ENCODE measurements at places on chromosomes 7 and 10.

GRCh38 chr7:17031906-17032551, 150.2 kb upstream of the AGR3 start:
- DNase-seq, result no peak

GRCh38 chr10:78947226-78947625, 121.5 kb upstream of the ZMIZ1 start:
- DNase-seq, result no peak

GRCh38 chr7:255721-256361, 34.1 kb upstream of the FOXL3 start:
- DNase-seq, result no peak

DNA sequence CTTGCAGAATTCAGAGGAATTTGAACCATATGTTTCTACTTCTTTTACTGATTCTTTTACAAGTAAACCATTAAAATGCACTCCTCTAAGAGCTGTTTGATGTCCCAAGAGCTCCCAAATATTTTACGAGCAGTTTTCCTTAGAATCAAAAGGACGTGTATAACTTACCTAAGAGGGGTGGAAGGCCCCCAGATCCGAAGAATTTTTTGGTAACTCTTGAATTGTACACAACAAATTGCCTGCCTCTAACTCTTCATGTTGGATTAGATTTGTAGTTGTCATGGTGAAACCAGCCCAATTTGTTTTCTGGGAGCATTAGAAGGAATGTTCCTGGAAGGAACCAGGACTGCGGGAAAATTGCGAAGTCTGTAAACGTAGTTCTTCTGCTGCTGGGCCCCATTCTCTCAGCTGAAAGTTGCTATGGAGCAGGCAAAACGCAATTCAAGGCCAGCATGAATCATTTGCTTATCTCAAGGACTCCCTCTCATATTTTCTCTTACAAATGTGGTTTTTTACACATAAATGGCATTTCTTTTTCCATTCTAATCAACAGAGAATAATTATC, 124.8 kb upstream of the TMEM72 start:
- peak; percentile 19 for DNase-seq

DNA sequence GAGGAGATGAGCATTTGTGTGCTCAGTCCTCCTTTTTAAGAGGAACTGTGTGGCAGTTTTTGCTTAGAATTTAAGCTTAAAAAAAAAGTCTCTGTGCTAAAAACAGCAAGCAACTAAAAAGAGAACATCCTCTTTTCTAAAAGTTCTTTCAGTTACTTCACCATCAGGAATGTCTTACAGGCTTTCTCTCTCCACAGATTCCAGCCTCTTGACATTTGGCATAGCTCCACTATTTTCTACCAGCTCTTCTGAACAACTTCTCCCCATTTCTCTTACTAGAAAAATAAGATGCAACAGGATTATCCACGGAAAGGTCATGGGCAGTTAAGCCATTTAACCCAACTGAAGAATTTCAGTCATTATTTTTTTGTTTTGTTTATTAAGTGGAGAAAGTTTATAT, 13.2 kb downstream of the PCLO start:
- no peak for DNase-seq

DNA sequence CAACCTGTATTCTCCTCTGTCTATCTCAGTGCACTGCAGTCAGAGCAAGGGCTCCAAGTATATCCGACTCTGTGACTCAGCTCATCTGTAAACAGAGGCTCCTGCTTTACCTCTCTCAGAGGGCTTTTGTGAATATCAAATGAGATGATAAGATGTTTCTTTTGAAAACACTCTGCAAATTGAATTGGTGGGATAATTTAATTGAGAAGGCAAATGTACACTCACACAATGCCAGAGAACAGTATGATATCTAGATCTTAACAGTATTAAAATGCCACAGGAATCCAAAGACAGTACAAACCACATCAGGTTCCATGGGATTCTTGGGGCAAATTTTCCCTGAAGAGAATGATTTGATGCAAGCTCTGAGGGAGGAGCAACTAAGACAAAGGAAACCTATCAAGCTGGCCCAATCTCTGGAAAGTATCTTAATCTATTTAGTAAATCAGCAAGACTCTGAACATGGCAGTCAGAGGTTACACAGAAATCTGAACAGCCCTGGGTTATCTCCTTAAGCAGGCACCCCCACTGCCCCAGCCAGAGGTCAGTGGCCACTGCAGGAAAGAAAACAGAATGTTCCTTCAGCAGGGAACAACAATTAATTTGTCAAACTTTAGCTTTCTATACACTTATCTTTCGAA, 45.9 kb downstream of the DOCK4 start:
- no peak for DNase-seq

GRCh38 chr7:27866256-27866655, 126.3 kb downstream of the TAX1BP1 start:
- DNase-seq, result no peak

GRCh38 chr10:110163841-110164240, 43.6 kb upstream of the MXI1 start:
- no peak for DNase-seq

GRCh38 chr10:47091421-47091820, 180.2 kb downstream of the PTPN20 start:
- DNase-seq, result no peak

DNA sequence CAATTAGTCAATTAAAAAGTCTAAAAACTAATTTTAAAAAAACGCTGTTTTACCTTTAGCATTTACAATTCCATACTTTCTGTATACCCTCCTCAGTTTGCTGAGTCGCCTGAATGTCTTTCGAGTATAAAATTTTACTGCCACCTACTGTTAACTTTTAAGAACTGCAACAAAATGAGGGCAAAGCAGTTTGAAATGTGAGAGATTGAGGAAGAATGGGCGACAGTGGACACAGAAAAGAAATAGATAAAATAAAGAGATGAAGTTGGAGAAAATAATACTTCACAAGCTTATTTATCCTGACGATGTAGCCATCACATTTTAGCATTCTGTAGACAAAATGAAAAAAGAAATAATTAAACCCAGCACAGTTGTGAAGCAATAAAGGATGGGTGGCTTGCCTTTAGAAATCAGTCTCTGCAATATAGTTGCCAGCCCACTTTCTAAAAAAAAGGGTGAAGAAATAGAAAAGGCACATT, 110.8 kb upstream of the PTN start:
- DNase-seq, result peak; percentile 16

DNA sequence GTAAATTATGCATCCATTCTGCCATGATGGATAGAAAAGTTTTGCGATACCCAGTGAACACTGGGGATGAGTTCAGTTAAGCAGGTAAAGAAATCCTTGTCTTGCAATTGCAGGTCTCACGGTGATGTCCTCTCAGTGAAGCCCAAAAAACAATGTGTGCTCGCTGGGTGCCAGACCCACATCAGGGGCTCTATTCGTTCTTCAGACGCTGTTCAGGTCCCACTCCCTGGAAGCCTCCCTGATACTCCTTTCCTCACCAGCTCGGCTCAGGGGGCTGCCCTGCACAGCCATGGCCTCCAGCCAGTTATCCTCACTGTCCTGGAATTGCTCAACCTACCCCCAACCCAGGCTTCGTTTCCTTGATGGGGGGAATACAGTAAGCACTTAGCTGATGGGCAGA, 323.5 kb downstream of the ADARB2 start:
- no peak for DNase-seq

- no peak for DNase-seq
Observed at GRCh38 chr10:119441921-119442757, 100.4 kb downstream of the RGS10 start.

GRCh38 chr7:8440670-8441069, 7.3 kb downstream of the NXPH1 start:
- DNase-seq, result no peak

DNA sequence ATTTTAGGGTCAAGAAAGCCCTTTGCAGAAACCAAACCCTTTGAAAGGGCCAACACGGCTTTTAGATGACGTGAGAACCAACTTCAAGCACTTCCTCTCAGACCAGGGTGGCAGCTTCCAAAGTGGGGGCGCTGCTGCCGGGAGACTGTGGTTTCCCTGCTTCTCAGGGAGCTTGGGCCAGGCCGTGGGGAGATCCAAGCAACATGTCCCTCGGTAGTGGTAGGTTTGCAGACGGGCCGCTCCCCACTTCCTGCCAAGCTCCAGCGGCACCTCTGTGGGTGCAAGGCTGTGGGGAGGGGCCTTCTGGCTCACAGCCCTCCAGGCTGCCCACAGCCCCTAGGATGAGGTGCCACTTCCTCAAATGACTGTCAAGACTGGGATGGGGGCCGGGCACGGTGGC, 132.4 kb downstream of the FAM53B start:
- DNase-seq, result no peak

GRCh38 chr10:115849197-115849596, 423.8 kb downstream of the GFRA1 start:
- DNase-seq, result no peak

DNA sequence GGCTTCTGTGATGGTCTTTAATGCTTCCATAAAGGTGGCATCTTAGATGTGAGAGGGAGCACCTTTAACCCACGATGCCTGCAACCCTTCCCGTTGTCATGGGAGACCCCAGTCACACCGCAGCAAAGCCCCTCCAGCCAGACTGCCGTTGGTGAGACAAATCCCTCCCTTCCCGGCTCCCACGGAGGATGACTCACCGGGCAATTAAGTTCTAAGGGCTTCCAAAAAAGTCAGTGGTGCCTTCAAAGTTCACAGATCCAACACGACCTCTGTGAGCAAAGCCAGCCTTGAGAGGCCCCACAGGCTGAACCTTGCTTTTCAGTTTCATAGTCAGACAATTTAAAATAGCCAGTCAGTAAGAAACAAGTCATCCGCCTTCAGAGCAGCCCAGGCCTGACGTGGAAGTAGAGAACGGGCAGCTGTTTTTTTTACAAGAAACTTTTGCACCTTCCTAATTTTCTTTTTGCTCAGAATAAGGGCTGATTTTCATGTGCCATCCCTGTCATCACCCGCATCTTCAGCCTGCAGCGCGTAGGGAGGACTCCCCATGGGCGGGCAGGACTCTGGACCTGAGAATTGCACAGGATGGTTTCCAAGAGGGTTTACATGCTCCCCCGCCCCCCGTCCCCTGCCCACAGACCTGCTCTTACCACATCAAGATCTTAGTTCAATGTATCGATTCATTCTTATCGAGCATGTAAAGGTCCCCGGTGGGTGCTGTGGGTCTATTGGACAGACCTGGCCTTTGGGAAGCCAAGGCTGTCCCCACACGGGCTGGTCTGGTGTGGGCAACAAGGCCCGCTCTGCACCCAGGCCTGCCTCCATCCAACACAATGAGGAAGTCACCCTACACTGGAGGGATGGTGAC, 333.9 kb downstream of the DNAJB6 start:
- no peak for DNase-seq

- no peak for DNase-seq
Observed at GRCh38 chr7:141208539-141208938, 134.7 kb downstream of the TMEM178B start.

DNA sequence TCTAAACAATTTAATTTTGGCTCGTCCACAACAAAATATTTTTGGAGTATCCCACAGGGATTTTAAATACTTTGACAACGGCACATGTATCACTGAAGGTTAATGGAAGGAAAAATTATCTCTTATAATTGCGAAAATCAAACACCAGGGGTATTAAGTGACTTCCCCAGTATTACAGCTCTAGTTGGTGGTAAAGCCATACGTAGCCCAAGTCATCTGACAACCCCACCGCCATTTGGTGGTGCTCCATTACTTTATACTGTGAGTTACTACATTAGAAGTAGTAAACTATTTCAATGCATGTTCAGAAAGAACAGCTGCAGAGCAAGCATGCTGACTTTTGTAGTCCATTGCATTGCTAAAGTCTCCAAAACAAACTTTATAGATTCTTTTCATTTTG, 179.7 kb downstream of the HGF start:
- DNase-seq, result no peak

- no peak for DNase-seq
Observed at GRCh38 chr7:43668035-43668434, 61.3 kb downstream of the COA1 start.

- DNase-seq, result no peak
Observed at GRCh38 chr10:28823501-28824075, 146.3 kb downstream of the BAMBI start.

- DNase-seq, result no peak
Observed at GRCh38 chr7:51040787-51041186, 258.1 kb upstream of the GRB10 start.

GRCh38 chr10:14800397-14800796, 25.7 kb upstream of the FAM107B start:
- no peak for DNase-seq

- peak; percentile 45 for DNase-seq
Observed at GRCh38 chr7:106598663-106599342, 62.2 kb downstream of the CCDC71L start.

DNA sequence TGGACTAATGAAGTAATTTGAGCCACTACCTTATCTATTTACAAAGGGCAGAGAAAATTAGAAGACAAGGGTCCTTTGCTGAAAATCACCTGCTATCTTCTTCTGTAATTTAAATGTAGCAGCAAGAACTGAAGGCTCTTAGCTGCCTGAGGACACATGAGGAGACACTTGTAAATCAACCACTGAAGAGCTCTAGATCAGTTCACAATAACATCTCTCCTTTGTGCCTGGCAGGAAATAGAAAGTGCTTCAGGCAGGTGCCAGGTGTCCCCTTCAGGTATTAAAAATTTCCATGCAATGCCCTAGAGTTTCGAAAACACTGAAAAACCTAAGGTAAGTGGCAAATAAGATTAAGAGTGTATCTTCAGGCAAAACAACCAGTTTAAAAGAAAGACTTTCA, 474.6 kb downstream of the GRM8 start:
- DNase-seq, result no peak

GRCh38 chr10:111830359-111830758, 353.2 kb downstream of the GPAM start:
- DNase-seq, result no peak

- no peak for DNase-seq
Observed at GRCh38 chr10:69624245-69624786, 5.7 kb upstream of the FAM241B start.

DNA sequence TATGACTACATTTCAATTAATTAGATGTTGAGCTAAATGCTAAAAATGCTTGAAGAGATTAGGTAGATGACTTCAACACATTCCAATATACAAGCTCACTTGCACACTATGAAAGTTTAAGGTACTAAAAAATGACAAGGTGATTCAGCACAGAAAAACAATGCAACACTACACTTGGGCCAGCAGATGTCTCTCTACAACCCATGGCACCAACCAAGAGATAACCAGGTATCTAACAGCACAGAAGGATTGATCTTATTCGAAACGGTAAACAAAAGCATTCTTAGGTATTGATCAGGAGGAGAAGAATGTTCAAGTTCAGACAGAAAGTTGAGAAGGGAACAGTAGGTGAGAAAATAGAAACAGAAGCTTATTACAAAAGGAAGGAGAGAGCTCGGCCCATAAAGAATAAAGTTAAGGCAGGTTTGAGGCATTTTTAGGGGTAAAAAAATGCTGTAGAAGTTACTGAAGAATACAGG, 248.2 kb upstream of the KLF14 start:
- DNase-seq, result no peak

GRCh38 chr10:12006671-12007070, 35.9 kb downstream of the UPF2 start:
- no peak for DNase-seq

DNA sequence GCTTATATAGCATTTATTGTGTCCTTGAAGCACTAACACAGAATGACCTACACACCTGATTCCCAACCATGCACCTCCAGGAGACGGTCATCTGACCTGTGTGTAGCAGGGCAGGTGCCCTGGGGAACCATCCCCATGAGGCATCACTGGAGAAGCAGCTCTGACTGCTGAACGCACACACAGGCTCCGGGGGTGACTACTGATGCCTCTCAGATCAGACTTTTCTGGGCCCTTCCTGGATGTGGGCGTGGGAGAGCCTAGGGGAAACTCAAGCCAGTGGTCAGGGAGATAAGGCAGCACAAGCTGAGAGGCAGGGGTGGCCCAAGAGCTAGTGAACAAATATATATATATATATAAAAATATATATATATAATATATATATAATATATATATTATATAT, 37.6 kb downstream of the CPXM2 start:
- no peak for DNase-seq

Measured in hepatic stellate cell (primary cell).